ENCODE measurements at places on chromosomes 1 and 21. TPM values are rescaled to one million over a fixed set of nuclear protein-coding genes. Genes with fewer than 3 reads are reported as not detected.

GRCh38 chr1:97505816-97506215 lies 415.0 kb downstream of the DPYD start:
- DNase-seq, result no peak

DNA sequence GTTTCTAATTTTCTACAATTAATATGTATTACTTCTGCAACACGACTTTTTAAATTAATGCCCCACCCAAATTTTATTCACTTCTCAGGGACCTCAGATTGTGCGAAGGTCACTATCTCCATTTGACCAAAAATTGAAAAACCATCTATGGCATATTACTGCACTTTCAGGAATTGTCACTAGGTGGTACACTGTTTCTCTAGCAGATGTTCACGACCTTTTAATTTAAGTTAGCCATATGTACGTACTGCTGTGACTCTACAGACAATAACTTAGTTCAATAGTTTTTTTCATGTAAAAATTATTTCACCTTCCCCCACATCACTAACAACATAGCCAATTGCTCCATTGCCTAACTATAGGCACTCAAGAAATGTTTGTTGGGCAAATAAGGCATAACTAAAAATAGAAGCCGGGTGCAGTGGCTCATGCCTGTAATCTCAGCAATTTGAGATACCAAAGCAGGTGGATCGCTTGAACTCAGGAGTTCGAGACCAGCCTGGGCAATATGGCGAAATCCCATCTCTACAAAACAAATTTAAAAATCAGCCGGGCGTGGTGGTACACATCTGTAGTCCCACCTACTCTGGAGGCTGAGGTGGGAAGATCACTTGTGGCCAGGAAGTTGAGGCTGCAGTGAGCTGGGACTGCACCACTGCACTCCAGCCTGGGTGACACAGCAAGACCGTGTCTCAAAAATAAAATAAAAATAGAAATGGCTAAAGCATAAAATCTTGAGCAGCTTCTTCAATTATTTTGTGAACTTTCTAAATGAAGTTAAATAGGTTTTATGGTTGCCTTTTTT lies 75.7 kb upstream of the PKN2 start:
- DNase-seq, result no peak

GRCh38 chr1:43229826-43230780 lies 39.7 kb upstream of the TMEM125 start:
- DNase-seq, result peak; percentile 5

- no peak for DNase-seq
Measured at GRCh38 chr1:22363403-22364325, 88.0 kb upstream of the ZBTB40 start.

- no peak for DNase-seq
Measured at GRCh38 chr21:26112127-26112742, 58.3 kb downstream of the APP start.

DNA sequence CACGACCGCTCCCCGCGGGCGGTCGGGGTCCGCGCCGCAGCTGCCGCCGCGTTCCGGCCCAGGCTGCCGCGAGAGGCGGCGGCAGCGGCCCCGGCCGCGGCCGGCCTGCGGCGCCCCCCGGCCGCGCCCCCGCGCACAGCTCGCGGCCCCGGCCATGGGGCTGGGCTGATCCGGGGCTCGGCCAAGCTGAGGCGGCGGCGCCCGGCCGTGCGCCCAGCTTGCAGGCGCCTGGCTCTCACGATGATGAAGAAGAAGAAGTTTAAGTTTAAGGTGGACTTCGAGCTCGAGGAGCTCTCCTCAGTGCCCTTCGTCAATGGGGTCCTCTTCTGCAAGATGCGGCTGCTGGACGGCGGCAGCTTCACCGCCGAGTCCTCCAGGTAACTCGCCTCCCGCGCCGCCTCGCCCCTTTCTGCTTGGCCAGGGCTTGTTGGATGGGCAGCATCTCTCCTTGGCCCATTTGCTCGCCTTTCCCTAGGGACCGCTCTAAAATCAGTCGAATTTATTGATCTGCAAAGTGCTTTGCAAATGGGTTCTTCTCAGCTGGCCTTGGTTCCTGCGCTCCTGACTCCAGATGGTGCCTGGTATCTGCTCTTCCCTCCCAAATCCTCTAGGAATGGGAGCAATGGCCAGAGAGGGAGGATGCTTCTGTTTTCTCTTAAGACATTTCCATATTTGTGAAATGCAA lies 431 bp downstream of the EEIG2 start:
- DNase-seq, result no peak

GRCh38 chr1:236455243-236455642 lies 61.2 kb downstream of the EDARADD start:
- DNase-seq, result no peak

DNA sequence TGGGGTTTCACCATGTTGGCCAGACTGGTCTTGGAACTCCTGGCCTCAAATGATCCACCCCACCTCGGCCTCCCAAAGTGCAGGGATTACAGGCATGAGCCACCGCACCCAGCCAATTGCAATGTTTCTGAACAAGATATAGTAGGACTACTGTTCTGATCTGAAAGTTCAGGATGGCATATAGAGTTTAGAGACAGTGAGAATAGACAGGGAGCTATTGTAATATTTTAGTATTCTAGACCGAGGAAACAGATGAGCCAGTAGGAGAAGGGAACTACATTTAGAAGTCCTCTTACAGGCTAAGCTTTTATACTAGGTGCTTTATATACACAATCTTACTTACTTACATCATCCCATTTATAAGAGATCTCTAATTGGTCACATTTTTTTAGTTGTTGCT lies 33.1 kb downstream of the SOAT1 start:
- no peak for DNase-seq

DNA sequence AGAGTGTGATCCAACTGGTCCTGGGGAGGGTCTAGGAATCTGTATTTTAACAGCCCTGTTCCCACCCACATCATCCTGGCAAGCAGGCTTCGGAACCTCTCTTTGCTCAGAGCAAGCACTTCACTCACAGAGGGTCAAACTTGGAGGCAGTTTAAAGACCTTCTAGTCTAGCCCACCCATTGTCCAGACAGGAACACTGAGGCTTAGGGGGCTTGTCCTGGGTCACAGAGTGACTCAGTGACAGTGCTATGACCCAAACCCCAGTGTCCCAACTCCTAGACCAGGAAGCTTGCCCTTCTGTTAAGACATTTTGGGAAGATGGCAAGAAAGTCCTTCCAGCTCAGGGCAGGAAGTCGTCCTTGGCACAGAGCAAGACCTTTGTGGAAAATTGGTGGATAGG lies 36.5 kb downstream of the FBXO2 start:
- DNase-seq, result no peak

DNA sequence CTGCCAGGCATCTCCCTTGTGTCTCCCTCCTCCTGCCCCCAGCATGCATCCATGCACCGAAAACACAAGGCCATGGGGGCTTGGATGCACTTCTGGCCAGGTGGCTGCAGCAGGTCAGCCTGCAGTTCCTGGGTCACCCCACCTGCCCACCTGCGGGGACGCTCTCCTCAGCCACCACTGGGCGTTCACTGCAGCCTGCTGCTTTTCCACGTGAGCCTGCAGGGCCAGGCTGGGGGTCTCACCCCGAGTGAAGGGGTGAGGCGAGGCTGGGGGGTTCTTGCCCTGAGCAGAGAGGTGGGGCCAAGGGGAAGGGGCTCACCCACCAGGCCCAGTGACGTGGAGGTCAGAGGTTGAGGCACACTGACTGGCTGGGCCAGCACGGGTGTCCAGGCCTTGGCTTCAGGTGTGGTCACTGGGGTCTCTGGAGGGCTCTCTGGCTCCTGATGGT lies 64.6 kb downstream of the WNT9A start:
- DNase-seq, result no peak

Gene PRR9
- total RNA-seq, result not detected

DNA sequence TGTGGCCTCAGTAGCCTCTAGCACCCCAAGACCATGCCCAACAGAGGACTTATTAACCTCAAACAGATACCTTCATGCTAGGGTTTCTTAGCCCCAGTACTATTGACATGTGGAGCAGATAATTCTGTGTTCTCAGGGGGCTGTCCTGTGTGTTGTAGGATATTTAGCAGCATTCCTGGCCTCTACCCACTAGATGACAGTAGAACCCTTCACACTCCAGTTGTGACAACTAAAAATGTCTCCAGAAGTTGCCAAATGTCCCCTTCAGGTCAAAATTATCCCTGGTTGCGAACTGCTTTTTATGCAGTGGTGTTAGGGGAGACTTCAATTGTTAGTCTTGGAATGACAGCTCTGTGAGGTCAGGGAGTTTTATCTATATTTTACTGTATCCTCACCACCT lies 8.1 kb downstream of the KAZN start:
- DNase-seq, result no peak

- DNase-seq, result no peak
Measured at GRCh38 chr1:117596023-117596720, 9.7 kb upstream of the TENT5C start.

- no peak for DNase-seq
Measured at GRCh38 chr1:98975810-98976209, 28.9 kb downstream of the PLPPR5 start.

GRCh38 chr1:109749221-109749620 lies 8.4 kb upstream of the GSTM3 start:
- no peak for DNase-seq

DNA sequence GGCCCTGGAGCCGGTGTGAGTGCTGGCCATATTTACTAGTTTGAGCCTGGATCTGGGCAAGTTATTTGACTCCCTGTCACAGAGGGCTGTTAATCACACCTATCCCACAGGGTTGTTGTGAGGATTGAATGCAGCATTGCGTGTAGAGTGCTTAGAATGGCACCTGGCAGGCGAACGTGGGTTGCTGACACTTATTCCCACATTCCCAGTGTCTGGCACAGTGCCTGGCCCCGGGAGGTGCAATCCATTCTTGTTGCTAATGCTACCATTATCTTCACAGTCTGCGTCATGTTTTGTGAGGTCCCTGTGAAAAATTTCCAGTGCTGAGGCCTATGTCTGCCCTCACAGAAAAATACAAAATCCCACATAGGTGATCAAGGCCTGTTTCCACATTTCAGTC lies 66.1 kb downstream of the CD2 start:
- DNase-seq, result no peak

Gene DENND2C
- total RNA-seq, result 2.3 TPM

DNA sequence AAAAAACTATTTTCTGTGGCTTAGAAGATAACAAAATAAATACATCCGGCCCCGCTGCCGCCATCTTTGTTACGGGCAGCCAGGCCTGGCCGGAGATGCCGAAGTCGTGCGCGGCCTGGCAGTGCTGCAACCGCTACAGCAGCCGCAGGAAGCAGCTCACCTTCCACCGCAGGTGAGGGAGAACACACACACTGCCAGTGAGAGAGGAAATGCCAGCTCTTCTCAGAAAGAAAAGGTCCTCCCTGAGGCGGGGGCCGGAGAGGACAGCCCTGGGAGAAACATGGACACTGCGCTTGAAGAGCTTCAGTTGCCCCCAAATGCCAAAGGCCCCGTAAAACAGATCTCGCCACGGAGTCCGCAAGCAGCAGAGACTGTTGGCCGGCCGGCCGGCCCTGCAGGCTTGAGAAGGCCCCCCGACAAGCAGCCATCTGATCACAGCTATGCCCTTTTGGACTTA lies 323.2 kb downstream of the AMY1C start:
- no peak for DNase-seq

GRCh38 chr1:213106298-213106697 lies 55.3 kb downstream of the RPS6KC1 start:
- DNase-seq, result no peak

Gene KLHDC7A
- 0.04 TPM for total RNA-seq

DNA sequence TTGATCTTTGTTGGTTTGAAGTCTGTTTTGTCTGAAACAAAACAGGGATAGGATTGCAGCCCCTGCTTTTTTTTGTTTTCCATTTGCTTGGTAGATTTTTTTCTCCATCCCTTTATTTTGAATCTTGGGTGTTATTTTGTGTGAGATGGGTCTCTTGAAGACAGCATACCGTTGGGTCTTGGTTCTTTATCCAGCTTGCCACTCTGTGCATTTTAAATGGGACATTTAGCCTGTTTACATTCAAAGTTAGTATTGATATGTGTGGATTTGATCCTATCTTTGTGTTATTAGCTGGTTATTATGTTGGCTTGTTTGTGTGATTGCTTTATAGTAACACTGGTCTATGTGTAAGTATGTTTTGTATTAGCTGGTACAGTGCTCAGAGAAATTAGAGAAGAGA lies 40.9 kb downstream of the GIPC2 start:
- no peak for DNase-seq

Gene HSF2BP
- total RNA-seq, result 5.1 TPM

DNA sequence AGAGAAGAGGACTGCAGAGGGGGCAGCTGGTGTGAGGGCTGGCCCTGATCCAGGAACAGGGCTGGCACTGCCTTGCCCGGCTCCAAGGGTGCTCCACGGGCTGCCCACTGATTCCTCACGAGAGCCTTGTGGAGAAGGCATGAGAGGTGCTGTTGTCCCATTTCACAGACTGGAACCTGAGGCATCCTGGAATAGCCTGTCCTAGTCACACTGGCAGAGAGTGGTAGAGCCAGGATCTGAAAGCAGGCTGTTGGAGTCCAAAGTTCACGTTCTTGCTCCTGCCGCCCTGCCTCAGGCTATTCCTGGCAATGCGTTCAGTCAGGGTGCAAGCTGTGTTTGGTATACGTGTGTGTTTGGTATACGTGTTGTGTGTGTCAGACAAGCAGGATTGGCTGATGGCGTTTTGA lies 1.8 kb downstream of the RER1 start:
- no peak for DNase-seq

- DNase-seq, result peak; percentile 73
Measured at GRCh38 chr1:109548321-109549267, at the start of gene GNAI3. TSS of gene GNAI3 (plus strand) at chr1:109548615. CDS start at chr1:109548721, 106 bp downstream.

- no peak for DNase-seq
Measured at GRCh38 chr1:231485029-231485784, 43.3 kb upstream of the TSNAX start.

- no peak for DNase-seq
Measured at GRCh38 chr1:201648907-201649721, 110.2 kb downstream of the NAV1 start.

Gene ANGPTL3
- total RNA-seq, result not detected

- no peak for DNase-seq
Measured at GRCh38 chr1:220123889-220124288, 30.0 kb downstream of the IARS2 start.

GRCh38 chr21:37891972-37892371 lies 24.3 kb downstream of the KCNJ6 start:
- DNase-seq, result no peak

DNA sequence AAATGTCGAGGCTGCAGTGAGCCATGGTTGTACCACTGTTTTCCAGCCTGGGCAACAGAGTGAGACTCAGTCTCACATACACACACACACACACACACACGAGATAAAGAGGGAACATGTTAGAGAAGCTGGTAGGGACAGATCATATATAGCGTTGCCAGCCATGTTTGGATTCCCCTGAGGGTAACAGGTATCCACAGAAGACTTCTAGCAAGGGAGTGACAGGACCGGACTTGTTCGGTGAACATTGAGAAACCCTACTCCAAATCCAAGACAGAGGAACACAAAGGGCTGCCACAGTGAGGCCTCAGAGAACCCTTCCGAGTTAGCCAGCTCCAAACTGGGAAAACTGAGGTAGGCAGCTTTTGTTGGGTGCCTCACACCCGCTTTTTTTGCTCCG lies 3.7 kb upstream of the SARS1 start:
- no peak for DNase-seq

Data from mesothelial cell of epicardium (in vitro differentiated cells).